ENCODE measurements at places on chromosomes 1 and 21.

GRCh38 chr1:93207211-93207610, 26.7 kb downstream of the CCDC18 start:
- no peak for DNase-seq

- no peak for DNase-seq
Observed at GRCh38 chr1:11620924-11621323, 33.3 kb downstream of the FBXO2 start.

DNA sequence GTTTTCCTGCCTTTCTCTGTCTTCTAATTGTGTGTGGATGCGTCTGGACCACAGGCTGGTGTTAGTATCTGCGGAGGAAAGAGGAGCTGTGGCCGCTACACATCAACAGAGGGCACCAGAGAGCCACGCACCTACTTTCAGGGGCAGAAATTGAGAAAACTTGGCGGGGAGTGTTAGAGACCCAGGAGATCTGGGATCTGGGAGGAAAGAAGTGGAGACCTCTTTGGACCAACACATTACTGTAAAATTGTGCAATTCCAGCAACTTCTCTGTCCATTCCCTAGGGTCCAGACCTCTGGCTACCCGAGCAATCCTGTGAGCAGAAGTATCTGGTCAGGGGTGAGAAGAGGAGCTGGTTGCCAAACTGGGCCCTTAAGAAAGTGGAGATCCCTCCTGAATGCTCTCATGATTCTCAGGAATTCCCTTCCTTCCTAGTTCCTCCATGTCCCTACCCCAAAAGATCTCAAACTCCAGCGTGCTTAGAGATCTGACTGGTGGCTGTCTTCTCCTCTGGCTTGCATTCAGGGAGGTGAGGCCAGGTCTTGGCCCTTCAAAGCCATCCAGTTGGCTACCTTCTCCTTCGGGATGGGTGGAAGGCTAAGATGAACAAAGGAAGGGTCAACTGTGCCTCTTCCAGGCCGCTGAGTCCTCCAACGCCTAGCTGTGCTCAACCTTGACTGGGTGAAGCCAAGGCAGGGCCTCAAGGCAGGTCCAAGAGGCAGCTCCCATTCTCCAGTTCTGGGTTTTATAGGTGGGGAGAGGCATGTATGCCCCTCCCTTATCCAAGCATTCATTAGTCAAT, 1.2 kb upstream of the KIRREL1 start:
- peak; percentile 32 for DNase-seq

GRCh38 chr1:235652364-235652763, 2.8 kb upstream of the GNG4 start:
- no peak for DNase-seq

DNA sequence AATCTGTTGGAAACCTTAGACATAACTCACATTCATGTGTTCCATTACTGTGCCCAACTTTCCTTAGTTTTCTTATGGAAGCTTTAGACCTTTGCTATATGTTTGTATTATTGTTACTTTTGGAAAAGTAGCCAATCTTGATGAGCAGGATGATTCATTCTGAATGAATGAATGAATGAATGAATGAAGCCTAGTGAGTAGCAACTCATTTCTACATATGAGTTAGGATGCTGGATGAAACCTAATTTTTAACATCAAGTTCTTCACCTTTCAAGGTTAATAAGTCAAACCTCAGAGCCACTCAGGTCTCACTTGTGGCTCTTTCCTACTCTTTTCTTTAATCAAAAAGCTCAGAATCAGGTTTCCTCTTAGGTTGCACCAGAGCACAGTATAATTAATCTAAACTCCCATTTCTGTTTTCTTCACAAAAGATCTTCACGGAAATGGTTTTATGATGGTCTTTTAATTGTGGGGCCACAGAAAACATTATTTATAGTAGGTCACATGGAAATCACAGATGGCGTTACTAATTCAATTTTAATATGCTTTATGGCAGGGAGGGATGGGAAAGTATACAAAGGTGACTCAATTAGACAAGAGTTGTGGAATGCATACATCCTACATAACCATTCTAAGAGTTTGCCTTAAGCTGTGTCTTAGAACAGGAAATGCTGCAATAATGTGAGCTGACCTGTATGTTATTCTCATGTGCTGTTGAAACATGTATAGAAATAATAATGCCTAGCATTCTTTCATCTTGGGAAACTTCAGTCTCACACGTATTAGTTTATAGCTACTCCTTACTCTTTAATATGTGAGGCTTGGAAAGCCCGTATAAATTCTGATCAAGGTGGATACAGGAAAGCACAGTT, 4.5 kb upstream of the DDX59 start:
- DNase-seq, result no peak

DNA sequence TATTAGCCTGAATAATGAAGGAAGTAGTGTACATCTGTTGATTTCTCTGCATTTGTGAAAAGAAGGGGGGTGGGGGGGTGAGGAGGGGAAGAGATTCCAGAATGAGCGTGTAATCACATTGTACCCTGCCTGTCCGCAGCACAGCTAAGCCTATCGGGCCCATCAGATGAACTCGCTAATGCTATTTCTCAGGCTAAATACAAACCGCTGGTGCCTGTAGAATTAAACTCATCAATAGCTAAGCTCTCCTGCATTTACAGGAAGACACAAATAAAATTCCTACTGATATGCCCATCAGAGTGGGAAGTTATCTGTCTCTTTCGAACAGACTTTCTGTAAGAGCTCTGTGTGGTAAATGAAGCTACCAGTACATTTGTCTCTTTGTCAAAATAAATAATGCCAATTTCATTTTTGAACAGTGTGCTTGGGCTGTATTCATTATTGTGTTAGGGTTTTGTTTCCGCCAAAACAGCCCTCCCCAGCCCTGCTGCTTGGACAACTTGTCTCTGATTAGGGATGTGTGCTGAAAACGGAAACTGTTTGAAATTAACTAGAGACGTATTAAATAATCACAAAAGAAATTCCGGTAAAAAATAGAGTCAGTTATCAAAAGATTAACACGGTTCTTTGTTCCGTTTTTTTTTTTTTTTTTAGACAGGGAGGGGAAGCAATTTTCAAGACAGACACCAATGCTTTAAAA, 305.4 kb downstream of the TTLL7 start:
- DNase-seq, result no peak

- DNase-seq, result no peak
Observed at GRCh38 chr1:232904131-232904530, 46.3 kb upstream of the NTPCR start.

DNA sequence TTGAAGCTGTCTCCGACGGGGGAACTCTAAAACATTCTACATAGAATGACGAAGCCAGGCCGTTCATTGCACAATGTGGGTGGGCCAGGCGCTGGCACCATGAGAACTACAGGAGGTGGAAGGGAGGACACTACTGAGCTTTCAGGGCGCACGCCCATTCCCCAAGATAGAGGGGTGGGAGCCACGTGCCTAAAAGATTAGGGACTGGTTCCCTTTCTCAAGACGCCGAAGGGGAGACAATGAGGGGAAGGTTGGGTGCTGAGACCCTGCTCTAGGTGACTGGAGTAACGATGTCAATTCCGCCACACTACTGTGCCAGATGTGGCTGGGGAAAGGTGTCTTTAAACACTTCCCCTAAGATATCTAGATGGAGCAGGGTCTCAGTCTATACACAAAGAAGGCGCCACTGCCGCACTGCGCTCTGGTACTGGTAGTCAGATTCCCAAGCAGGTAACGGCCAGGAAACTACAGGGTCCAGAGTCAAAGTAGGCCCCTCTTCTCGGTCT, 782 bp downstream of the CSDE1 start:
- no peak for DNase-seq

All from hypothalamus (tissue), 51 donors.